ENCODE measurements at places on chromosomes 3 and 15.

DNA sequence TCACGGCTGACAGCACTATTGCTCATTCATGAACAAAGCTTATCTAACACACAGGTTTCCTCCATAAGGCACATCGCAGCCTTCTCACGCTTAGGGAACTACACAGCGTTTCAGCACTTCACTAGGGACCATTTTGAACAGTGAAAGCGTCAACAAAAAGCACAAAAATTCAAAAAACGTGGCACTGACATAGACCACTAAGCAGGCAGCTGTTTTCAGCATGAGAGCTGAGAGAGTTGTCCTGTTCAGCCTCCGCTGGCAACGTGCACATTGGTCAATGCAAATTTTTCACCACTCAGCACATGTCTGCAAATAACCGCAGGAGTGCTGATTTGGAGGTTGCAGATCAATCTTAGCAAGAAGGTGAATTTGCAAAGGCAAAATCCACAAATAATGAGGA, 109.2 kb downstream of the LRRK1 start:
- no peaks in the 10 kb centered on the region for H3K27me3 ChIP-seq
- no peaks in the 10 kb centered on the region for H3K4me1 ChIP-seq
- DNase-seq: no peak
- no peak overlapping the region for H3K4me3 ChIP-seq
- H3K27ac ChIP-seq: no peak overlapping the region
- H3K36me3 ChIP-seq: peaks cover 2% of the 10 kb centered on the region

- H3K27ac ChIP-seq: no peak overlapping the region
- no peaks in the 10 kb centered on the region for H3K27me3 ChIP-seq
- H3K36me3 ChIP-seq: no peaks in the 10 kb centered on the region
- H3K4me1 ChIP-seq: no peaks in the 10 kb centered on the region
Measured at GRCh38 chr3:8560366-8561007, 58.9 kb downstream of the LMCD1 start.

- H3K27ac ChIP-seq: no peak overlapping the region
- H3K4me1 ChIP-seq: no peaks in the 10 kb centered on the region
- no peak overlapping the region for H3K4me3 ChIP-seq
- peaks cover 66% of the 10 kb centered on the region for H3K36me3 ChIP-seq
- no peak for DNase-seq
Measured at GRCh38 chr3:185680231-185680630, 94.1 kb downstream of the SENP2 start.

DNA sequence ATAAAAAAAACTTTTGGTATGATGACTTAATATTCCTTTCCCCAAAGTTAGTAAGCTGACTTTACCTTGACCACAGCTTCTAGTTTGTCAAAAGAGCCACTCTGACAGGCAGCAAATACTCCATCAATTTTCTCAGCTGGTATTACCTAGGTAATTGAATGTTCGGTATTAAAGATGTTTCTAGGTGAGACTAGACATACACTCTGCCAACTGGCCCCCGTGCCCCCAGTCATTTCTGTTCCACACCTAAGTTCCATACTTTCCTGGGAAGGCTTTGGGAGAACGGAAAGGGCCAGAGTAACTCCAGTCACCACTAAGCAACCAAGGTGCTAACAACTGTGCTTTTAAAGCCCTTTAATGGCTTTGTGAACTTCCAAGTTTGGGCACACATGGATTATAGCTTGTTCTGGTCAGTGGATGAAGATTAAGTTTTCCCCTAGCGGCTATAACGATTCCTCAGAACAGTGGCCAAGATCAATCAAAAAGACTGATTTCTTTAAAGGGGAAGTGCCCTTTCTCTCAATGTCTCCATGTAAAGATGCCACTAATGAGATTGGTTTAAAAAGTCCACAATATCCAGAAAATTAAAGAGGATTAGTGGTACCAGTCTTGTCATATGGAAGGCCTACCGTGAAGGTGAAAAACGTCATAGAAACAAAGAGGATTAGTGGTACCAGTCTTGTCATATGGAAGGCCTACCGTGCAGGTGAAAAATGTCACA, 7.0 kb downstream of the EIF4A2 start:
- no peak for DNase-seq
- peaks cover 79% of the 10 kb centered on the region for H3K36me3 ChIP-seq
- H3K4me1 ChIP-seq: peaks cover 23% of the 10 kb centered on the region
- H3K27ac ChIP-seq: no peak overlapping the region
- H3K27me3 ChIP-seq: no peaks in the 10 kb centered on the region

DNA sequence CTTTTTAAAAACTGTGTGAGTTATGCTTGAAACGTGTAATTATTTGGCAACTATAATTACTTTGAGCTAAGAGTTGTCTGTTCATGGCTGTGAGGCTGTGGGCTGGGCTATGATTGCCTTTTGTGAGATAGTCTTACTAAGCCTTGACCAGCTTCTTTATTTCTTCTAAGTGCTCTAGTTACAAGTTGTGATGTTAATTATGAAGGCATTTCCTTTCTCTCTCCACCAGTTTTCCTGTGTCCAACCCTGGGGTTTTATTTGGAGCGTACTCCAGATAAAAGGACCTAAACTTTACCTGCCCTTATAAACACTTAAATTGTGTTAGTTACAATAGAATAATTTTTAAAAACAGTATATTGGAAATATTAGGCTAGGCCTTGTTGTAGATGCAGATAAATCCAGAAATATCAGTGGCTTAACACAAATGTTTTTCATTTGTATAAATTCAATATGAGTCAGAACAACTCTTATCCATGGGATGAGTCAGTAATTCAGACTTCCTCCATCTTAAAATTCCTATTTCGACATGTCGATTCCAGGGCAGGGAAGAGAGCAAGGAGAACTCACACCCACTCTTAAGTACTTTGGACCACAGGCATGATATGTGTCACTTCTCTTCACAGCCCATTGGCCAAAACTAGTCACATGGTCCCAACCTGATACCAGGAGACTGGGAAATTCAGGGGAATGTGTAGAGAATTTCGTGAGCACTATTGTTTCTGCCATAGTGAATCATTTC, 17.0 kb downstream of the TMEM62 start:
- no peak for DNase-seq
- no peak overlapping the region for H3K27ac ChIP-seq
- H3K27me3 ChIP-seq: no peaks in the 10 kb centered on the region
- H3K4me3 ChIP-seq: no peak overlapping the region

- no peak overlapping the region for H3K4me3 ChIP-seq
- no peaks in the 10 kb centered on the region for H3K36me3 ChIP-seq
- H3K27ac ChIP-seq: no peak overlapping the region
Measured at GRCh38 chr15:85984241-85984640, 95.4 kb upstream of the AGBL1 start.

GRCh38 chr3:150656316-150656715, 47.4 kb downstream of the ERICH6 start:
- no peak for DNase-seq
- H3K4me1 ChIP-seq: no peaks in the 10 kb centered on the region
- H3K36me3 ChIP-seq: no peaks in the 10 kb centered on the region
- H3K4me3 ChIP-seq: no peak overlapping the region
- no peaks in the 10 kb centered on the region for H3K27me3 ChIP-seq

- H3K27ac ChIP-seq: no peak overlapping the region
- peaks cover 48% of the 10 kb centered on the region for H3K4me1 ChIP-seq
- no peaks in the 10 kb centered on the region for H3K27me3 ChIP-seq
- H3K36me3 ChIP-seq: no peaks in the 10 kb centered on the region
Measured at GRCh38 chr15:78175330-78175729, 26.2 kb downstream of the IDH3A start.

- no peak overlapping the region for H3K4me3 ChIP-seq
- DNase-seq: no peak
- no peak overlapping the region for H3K27ac ChIP-seq
- H3K36me3 ChIP-seq: no peaks in the 10 kb centered on the region
- H3K27me3 ChIP-seq: no peaks in the 10 kb centered on the region
Measured at GRCh38 chr3:123194552-123194951, 7.2 kb upstream of the SEC22A start.

- H3K36me3 ChIP-seq: peaks cover 3% of the 10 kb centered on the region
- peak overlapping the region; percentile 93 for H3K27ac ChIP-seq
- H3K4me1 ChIP-seq: no peaks in the 10 kb centered on the region
- H3K27me3 ChIP-seq: no peaks in the 10 kb centered on the region
- peak overlapping the region; percentile 86 for H3K4me3 ChIP-seq
Measured at GRCh38 chr3:49723296-49723627, 489 bp downstream of the GMPPB start.

DNA sequence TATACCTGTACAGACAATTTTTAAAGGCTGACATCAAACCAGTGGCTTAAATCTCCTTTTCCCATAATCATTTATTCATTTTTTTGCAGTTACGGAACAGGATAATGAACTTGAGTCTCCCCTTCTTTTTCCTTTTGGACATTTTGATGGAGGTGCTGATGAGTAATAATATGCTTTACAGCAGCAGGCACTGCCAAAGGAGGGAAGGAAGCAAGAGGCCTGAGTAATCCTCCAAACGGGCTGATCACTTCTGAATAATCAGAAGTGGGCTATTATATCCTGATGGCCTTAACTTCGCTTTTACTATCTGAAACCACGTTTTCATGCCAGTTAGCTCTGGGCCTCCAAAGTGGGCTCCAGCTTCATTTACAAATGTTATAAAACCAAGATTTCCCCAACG, 527.2 kb downstream of the FOXP1 start:
- no peak for DNase-seq
- peaks cover 27% of the 10 kb centered on the region for H3K36me3 ChIP-seq
- H3K4me1 ChIP-seq: peaks cover 20% of the 10 kb centered on the region
- H3K27me3 ChIP-seq: no peaks in the 10 kb centered on the region

DNA sequence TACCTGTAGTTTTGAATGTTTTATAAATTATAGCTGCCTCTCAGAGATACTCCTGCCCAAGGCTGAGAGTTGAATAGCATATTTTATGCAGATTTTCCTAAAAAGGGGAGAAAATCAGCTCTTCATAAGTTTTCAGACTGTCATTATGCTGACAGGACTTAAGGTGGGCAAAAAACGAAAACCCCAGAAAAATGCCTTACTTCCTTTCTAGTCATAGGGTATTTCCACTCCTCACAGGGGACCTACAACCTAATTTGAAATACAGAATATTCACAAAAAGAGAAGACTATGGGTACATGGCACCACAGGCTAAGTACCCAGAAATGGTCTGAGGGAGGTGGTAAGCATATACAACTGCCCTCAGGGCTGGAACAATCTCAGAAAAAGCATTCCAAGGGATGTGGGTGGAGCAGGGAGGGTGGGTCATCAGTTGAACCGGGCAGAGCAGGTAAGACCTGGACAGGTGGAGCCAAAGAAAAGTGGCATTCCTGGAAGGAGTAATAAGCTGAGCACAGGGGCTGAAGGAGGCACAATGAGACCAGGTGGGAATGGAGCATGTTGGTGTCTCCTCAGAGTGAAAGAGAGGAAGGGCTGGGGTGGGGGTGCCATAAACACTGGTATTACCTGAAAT, 10.6 kb upstream of the OXSR1 start:
- H3K4me1 ChIP-seq: no peaks in the 10 kb centered on the region
- DNase-seq: no peak

DNA sequence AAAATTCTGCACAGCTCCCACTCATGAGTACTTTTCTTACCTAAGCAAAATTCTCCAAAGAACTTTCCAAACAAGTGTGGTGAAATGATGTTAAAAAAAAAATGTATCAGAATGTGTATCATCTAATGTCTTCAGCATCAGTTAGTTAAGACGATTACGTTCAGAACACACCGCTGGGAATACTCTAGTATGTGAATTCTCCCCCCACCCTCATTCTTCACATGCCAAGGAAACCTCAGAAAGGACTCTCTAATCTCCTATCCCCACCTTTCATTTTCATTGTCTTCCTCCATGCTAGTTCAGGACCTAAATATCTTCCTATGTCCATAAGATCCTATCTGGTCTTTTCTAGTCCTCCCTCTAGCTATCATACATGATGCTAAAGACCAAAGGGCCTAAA, 457.4 kb downstream of the SHQ1 start:
- no peak overlapping the region for H3K27ac ChIP-seq
- peaks cover 28% of the 10 kb centered on the region for H3K4me1 ChIP-seq
- H3K36me3 ChIP-seq: no peaks in the 10 kb centered on the region
- no peak for DNase-seq
- H3K27me3 ChIP-seq: no peaks in the 10 kb centered on the region
- H3K4me3 ChIP-seq: no peak overlapping the region

DNA sequence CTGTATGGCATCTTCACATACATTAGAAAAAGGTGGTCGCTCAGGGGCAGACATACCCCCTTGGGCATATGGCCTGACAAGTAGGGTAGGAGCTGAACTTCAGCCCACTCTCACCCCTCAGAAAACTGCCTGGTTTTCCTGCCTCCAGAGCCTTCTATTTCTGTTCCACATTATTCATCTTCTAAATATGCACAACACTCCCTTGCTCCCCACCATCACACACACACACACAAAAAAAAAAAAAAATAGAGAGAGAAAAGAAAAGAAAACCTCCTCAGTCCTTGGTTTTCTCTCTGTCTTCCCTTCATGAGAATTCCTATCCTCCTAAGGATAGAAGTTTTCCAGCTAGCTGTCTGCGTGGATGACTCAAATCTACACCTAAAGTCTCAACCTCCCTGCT, 5.6 kb upstream of the ROPN1 start:
- H3K4me1 ChIP-seq: no peaks in the 10 kb centered on the region
- peaks cover 16% of the 10 kb centered on the region for H3K27me3 ChIP-seq
- DNase-seq: no peak
- H3K27ac ChIP-seq: no peak overlapping the region

- no peaks in the 10 kb centered on the region for H3K27me3 ChIP-seq
- DNase-seq: no peak
- no peaks in the 10 kb centered on the region for H3K36me3 ChIP-seq
- no peak overlapping the region for H3K27ac ChIP-seq
Measured at GRCh38 chr3:66593978-66594377, 93.2 kb upstream of the LRIG1 start.

GRCh38 chr3:154144825-154145465, 23.8 kb downstream of the ARHGEF26 start:
- no peaks in the 10 kb centered on the region for H3K27me3 ChIP-seq
- H3K36me3 ChIP-seq: no peaks in the 10 kb centered on the region
- no peak for DNase-seq

DNA sequence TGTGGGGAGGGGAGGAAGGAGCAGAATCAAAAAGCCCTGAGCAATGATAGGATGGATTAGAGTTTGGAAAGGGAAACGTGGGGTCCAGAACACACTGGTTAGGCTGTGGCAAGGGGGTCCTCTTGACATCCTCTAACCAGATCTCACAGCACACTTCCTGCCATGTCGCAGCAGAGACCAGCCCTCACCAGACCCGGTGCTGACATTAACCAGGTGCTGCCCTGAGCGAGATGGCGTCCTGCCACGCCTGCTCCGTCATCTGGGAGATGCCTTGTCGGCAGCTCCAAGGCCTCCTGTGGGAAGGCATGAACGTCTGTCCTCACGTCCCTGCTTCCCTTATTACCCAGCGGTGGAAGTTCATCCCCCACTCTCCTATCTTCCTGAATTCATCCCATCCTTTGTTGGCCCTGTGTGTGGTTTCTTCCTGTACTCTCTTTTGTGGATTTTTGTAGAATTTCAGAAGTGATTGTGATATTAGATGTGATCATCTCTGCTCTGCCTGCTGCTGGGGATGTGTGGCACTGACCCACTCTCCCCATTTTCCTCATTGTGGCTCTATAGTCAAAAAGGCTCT, 29.4 kb upstream of the MYZAP start:
- no peaks in the 10 kb centered on the region for H3K27me3 ChIP-seq
- no peaks in the 10 kb centered on the region for H3K36me3 ChIP-seq
- peak; percentile 64 for DNase-seq
- H3K4me1 ChIP-seq: peaks cover 17% of the 10 kb centered on the region
- no peak overlapping the region for H3K27ac ChIP-seq

All from common myeloid progenitor, CD34-positive (primary cell).